Activated CD8-positive, alpha-beta memory T cell treated with anti-CD3 and anti-CD28 coated beads for 1 hour (primary cell): ENCODE measurements at places on chromosomes 1 and 21.

DNA sequence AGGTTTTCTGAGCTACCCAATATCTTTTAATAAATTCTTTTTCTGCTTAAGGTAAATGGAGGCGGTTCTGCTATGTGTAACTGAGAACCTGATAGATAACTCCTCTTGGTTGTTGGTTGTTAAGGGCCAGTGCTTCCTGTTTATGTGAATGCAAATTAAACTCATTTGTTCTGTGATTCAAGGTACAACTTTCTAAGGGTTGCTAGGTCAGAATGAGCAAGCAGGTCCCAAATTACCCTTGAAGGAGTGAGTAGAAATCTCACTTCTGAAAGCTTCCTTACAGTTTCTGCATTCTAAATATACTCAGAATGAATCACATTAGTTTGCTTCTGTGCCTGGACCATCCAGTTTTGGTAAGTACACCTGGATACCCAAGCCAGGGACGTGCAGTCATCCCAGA lies 15.5 kb upstream of the FAM78B start:
- DNase-seq, result no peak

GRCh38 chr21:43364851-43365424 lies 62.0 kb downstream of the SIK1 start:
- no peak for DNase-seq

GRCh38 chr1:78683079-78683478 lies 33.4 kb downstream of the IFI44 start:
- no peak for DNase-seq

DNA sequence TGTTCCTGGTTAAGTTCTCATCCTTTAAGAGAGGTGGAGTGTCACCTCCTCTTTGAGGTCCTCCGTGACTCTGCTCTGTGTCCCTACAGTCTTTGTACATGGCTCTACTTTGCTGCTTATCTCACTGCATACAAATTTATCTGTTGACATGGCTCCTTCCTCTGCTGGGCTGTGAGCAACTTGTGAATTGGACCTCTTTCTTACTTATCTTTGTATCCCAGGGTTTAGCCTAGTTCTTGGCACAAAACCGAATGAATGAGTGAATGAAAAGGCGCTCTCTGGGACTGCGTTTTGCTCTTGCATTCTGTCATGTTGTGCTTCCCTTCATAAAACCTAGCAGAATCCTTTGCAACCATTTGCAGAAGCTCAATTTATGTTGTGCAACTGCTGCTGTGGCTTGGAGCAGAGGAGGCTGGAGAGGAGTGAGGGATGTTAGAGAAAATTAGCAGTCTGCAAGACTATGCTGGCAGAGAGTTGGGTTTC lies 12.4 kb downstream of the SLC26A9 start:
- DNase-seq, result no peak
